ENCODE measurements at places on chromosomes 13 and 19.

GRCh38 chr19:7176792-7177191 lies 107.3 kb downstream of the ZNF557 start:
- DNase-seq, result no peak

DNA sequence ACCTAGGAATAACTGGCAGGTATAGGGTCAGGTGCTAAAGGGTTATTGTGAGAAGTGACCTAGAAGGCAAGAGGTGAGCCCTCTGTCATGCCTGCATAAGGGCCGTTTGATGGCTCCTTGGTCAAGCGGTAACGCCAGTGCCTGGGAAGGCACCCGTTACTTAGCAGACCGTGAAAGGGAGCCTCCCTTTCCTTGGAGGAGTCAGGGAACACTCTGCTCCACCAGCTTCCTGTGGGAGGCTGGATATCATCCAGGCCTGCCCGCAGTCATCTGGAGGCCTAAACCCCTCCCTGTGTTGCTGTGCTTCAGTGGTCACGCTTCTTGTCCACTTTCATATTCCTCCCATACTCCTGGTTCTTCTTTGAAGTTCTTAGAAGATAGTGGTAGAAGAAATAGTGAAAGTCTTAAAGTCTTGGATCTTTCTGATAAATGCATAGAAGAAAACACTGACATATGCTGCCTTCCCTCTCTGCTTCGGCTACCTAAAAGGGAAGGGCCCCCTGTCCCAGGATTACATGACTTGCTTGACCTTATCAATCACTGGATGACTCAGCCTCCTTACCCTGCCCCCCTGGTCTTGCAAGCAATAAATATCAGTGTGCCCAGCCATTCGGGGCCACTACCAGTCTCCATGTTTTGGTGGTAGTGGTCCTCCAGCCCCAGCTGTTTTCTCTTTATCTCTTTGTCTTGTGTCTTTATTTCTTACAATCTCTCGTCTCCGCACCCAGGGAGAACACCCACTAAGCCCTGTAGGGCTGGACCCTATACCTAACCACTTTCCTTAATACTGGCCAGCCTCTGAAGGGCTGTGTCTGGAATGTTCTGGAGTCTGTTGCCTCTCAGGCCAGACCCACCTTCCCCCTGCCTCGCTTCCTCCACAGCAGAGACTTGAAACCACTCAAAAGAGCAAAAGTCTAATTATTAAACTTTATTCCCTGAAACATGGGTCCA lies 16.1 kb upstream of the ABCC4 start:
- no peak for DNase-seq

DNA sequence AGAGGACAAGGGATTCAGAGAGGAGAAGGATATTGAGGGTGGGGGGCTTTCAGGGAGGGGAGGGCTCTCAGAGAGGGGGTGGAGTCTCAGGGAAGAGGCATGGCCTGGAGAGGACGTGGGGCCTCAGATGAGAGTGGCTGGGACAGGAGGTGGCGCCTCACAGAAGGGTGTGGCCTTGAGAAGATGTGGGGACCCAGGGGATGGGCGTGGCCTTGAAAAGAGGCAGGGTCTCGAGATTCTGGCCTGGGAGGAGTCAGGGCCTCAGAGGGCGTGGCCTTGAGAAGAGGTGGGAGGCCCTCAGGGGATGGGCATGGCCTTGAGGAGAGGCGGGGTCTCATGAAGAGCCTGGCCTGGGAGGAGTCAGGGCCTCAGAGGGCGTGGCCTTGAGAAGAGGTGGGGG lies 23.7 kb upstream of the TNFSF14 start:
- no peak for DNase-seq

DNA sequence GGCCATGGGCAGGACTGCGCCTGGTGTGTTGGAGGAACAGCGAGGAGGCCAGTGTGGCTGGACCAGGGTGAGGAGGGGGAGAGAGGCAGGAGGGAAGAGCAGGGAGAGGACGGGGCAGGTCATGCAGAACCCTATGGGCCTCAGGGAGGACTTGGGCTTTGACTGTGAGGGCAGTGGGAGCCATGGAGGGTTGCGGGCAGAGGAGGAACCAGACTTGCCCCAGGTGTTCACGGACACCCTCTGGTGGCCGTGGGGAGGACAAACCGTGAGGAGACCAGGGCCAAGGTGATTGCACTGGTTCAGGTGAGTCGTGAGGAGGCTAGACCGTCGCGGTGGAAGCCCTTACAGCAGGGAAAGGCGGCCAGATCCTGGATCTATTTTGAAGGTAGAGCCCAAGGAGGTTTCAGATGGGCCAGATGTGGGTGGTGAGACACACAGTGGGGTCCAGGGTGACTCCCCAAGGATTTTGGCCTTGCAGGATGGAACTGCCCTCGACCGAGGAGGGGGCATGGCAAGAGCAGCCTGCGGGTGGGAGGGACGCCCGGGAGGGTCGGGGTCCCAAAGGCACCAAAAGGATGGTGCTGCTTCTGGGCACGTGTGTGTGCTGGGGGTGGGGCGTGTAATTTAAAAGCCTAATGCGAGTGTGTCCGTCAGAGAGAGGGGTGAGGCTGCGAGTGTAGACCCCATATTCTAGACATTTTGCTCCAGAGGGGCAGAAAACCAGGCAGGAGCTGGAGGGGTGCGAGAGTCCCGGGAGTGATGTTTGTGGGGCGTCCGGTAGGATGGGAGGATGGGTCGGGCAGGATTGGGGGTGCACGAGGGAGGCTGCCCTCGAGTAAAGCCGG lies 2.7 kb upstream of the REXO1 start:
- no peak for DNase-seq

GRCh38 chr13:39170711-39171110 lies 132.5 kb downstream of the NHLRC3 start:
- no peak for DNase-seq

- DNase-seq, result no peak
Measured at GRCh38 chr13:23959231-23959862, 62.0 kb upstream of the C1QTNF9B start.

- DNase-seq, result peak; percentile 84
Measured at GRCh38 chr19:49506575-49507105, 5.8 kb upstream of the FCGRT start.
